Pericardium fibroblast (primary cell): ENCODE measurements at places on chromosomes 3 and 15. TPM values are rescaled to one million over a fixed set of nuclear protein-coding genes. Genes with fewer than 3 reads are reported as not detected.

ELL3 gene
- 0.85 and 3.7 TPM in 2 replicates for total RNA-seq

SLC9C1 gene
- not detected in 2 replicates for total RNA-seq

SLC6A1 gene
- not detected in 2 replicates for total RNA-seq

GPR176 gene
- 54.9 and 87.5 TPM in 2 replicates for total RNA-seq

CDCP1 gene
- total RNA-seq, result 0.70 and 0.77 TPM in 2 replicates

DAPK2 gene
- total RNA-seq, result 2.3 and 3.0 TPM in 2 replicates

SMAD6 gene
- total RNA-seq, result 16.0 and 52.3 TPM in 2 replicates
